ENCODE measurements at places on chromosomes 12 and 14.

GRCh38 chr12:25771041-25771440 is 187.4 kb upstream of the RASSF8 start:
- no peak for DNase-seq

GRCh38 chr12:58894040-58894439 is 26.3 kb downstream of the LRIG3 start:
- no peak for DNase-seq

DNA sequence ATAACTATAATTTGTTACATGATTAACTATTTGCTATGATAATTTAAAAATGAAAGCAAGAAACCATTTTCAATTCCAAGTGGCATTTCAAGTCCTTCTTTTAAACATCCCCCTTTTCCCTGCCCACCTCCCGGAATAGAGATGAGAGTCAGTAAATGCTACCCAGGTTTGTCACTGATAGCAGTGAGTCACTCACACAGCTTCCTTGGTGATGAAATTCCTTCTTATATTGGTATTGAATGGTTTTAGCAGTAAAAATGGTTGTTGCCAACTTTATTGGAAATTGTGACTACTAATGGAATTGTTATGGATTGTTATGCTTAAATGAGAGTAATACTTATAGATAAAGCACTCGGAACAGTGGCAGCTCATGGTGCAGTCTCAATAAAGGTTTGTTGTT is 90.5 kb downstream of the PPM1A start:
- no peak for DNase-seq

DNA sequence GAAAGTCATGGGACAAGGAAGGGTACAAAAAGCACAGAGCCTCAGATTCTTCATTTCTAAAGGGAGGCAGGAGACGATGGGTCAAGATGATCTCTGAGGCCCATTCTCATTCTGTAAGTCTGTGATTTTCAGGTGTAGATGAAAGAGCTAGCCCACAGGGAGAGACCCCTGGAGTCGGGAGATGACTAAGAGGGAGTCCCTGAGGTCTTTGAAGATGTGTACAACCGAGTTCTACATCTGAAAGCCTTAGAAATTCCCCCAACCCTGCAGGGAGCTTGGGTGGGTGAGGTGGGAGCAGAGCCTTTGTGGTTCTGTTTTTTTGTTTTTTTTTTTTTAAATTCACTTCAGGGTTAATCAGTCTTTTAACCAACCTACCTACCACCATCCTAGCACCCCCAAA is 3.1 kb downstream of the WNT10B start:
- no peak for DNase-seq

DNA sequence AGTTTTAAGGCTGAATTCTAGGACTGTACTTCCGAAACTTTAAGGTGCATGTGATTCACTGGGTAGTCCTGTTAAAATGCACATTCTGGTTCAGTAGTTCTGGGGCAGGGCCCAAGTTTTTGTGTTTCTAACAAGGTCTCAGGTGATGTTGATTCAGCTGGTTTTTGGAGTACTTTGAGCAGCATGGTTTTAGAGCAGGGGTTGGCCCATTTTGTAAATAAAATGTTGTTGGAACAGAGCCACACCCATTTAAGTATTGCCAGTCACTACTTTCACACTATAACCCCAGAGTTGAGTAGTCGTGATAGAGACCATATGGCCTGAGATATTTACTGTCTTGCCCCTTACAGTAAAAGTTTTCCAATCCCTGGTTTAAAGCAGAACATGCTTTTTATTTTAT is 111.3 kb downstream of the SYNE2 start:
- no peak for DNase-seq

GRCh38 chr14:70908935-70909641 is 1.8 kb downstream of the PCNX1 start:
- no peak for DNase-seq

- DNase-seq, result no peak
Measured at GRCh38 chr12:17459214-17459613, 630.8 kb downstream of the RERGL start.

DNA sequence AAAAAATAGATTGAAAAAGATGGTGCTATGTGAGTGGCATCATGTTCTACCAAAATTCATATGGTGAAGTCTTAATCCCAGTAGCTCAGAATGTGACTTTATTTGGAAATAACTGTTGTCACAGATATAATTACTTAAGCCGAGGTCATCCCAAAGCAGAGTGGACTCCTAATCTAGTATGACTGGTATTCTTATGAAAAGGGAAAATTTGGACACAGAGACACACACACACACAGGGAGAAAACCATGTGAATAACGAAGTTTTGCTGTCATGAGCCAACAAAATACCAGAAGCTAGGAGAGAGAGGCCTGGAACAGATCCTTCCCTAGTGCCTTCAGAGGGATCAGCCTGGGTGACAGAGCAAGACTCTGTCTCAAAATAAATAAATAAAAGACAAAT is 62.6 kb downstream of the FAR2 start:
- no peak for DNase-seq

DNA sequence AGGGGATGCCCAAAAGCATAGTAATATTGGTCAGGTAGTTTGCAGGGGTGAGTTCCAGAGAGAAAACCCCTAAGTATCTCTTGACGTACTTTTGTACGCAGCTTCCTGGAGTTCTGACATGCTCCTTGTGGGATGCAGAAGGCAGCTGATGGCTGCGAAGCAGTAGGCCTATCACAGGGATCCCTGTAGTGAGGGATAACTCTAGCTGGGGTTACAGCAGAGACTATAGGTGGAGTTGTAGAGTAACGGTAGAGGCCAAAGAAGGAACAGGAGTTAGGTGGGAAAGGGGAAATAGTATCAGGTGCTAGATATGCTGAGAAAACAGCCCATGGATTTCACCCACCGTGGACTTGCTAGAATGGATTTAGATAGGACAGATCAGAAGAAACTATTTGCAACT is 37.3 kb downstream of the MGST1 start:
- DNase-seq, result no peak

DNA sequence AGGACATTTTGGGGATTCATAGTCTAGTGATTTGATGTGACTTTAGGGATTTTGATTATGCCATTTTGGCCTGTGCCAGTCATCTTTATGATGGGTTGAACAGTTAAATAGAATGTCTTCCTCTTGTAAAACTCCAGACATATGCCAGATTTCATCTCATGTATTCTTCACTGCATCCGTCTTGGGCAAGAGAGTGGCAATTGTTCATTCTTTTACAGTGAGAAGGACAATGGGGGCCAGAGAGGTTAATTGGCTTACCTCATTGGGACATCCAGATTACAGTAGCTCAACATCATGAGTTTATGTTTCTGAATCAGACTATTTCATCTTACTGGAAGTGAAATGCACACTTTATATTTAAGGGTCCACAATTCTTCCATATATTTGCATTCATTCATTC is 108.2 kb upstream of the SLC38A2 start:
- no peak for DNase-seq

- no peak for DNase-seq
Measured at GRCh38 chr14:96100161-96101064, 61.3 kb downstream of the C14orf132 start.

GRCh38 chr12:54593725-54594124 is 5.3 kb upstream of the PPP1R1A start:
- no peak for DNase-seq

- DNase-seq, result no peak
Measured at GRCh38 chr14:71682337-71682736, 249.9 kb upstream of the RGS6 start.

DNA sequence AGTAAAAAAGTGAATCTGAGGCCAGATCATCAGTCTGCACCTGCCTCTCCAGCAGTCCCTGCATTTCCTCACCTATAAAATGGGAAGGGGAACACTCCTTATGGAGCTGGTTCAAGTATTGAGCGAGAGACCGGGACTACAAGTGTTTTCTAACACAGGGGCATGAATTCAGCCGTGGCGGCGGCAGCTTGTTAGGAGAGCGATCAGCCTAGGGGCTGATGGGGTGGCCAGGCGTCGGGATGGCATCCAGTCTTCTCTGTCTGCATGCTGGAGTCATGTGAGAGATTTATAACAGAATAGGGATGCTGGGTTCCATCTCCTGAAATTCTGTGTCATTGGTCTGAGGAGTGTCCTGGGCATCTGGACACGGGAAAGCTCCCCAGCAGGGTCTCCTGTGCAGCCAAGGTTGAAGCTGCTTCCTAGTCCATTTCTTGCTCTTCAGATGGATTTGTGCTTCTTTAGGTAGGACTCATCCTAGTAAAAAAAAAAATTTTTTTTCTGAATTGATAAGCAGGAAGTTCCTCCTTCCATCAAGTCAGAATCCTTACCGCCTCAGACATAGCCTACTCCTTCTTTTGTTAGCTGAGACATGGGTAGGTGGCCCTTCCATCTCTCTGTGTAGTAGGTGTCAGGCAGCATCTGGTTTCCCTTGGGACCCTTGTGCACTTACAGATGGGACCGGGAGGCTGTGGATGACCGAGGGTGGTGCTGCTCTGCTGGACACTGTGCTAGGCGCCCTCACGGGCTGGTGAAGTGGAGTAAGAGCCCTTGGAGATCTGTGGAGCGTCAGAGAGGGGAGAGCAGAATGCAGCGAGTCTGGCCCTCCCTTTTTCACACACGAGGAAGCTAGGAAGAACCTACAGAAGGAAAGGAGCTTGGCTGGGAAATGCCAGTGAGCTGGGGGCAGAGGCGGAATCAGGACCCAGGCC is 146.7 kb downstream of the TSPAN9 start:
- DNase-seq, result no peak

DNA sequence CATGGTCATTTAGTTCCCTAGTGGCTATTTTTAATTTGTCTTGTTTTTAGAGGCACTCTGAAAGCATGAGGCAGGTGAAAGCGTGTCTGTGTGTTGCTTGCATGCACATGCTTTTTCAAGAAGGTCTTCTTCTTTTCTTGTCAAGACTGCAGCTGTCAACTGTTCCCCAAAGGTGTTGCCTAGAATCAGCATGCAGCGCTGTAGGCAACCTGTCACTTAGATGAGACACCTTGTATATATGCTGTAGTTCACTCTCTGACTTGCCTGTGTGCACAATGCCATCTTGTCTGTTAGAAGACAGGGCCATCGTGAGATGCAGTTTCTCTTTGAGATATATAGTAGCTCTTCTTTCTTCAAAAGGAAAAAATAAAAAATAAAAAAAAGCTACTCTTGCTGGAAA is 885.7 kb downstream of the DIO2 start:
- DNase-seq, result no peak

GRCh38 chr12:121917950-121918678 is at the start of gene CFAP251:
Gene CFAP251 (plus strand): TSS chr12:121918592. CDS start chr12:121921306, 2,714 bp downstream.
- peak; percentile 84 for DNase-seq

DNA sequence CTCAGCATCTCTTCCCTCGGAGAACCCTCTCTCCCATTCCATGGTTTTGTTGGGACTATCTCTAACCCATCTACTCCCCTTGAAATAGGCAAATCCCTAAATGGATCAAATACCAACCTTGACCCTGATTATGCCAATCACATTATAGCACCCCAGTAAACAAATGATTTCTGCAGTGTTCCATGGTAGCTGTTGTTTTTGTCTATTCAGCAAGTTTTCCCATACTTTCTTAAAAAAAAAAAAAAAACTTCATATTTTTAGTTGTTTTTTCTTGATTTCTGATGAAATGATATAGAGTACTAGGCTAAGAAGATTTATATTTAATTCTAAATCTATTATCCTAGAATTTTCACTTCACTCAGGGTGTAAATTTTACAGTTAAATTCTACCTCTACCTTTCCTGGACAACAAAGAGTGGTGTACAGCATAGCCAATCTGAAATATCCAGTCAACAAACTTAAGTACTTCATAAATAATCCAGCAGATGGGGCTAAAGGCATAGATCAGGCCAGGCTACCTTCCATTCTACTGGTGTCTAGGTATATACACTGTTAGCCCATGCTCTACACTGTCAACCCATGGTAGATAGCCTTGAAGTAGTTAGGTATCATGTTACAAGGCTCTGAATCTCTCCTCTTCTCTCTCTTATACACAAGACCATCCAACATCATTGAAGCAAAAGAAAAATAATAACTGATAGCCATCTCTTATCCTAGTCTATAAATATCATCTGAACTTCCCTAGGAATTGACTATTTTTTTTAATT is 82.2 kb downstream of the PLEKHG7 start:
- peak; percentile 30 for DNase-seq

GRCh38 chr12:131153956-131154355 is 200.2 kb downstream of the ADGRD1 start:
- DNase-seq, result no peak

DNA sequence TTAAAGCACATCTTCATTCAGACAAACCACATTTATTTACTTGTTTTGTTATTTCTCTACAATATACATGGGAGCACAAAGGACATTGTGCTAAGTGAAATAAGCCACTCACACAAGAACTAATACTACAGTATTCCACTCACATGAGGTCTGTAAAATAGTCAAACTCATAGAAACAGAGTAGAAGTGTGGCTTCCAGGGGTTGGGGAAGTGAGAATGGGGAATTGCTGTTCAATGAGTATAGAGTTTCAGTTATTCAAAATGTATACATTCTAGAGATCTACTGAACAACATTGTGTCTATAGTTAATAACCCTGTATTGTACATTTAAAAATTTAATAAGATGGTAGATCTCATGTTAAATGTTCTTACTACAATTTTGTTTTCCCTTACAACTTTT is 88.8 kb downstream of the ATXN7L3B start:
- no peak for DNase-seq

DNA sequence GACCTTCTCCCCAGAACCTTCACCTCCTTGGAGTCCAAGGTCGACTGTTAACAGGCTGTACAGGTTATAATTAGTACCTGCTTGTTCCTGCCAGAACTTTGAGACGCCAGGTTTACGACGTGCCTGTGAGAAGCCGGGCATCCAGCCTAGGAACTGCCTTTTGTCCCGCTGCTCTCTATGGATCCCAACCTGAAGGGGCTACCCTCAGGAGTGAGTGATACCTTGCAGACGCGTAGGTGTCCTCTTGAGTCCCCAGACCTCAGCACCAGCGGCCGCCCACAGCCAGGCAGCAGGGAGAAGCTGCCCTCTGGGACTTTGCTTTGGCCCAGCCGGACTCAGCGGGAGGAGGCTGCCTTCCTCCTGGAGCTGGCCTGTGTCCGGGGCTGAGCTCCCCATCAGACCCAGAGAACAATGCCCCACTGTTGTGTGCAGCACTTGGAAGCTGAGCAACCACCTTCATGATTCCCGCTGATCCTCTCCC is 16.2 kb downstream of the SYNE3 start:
- no peak for DNase-seq

GRCh38 chr12:3233797-3234196 is 156.6 kb downstream of the TSPAN9 start:
- no peak for DNase-seq

DNA sequence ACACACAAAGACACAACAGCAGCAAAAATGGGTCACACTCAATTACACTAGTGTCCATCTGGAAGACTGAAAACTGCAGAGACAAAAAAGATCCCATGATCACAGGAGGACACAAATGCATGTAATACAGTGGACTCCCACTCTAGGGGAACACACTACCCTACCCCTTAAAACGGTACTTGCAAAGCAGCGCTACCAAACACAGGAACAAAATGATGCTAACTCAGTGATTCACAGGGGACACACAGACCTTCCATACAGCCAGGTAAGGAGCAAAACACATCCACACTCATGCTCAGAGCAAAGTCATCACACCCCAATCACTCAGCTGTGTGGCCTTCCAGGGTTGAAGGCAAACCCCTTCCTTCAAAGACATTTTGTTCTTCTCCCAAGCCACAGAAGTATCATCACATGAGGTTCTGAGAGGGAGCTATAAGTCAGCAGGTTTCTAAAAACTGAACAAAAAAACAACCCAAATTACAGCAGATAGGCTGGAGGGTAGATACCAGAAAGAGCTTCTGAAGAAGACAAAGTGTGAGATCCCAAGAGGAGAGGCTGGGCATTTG is 14.8 kb downstream of the SMUG1 start:
- no peak for DNase-seq

- no peak for DNase-seq
Measured at GRCh38 chr14:101084436-101084826, 180.9 kb upstream of the RTL1 start.

All from left renal cortex interstitium (tissue), 4 donors.